ENCODE measurements at places on chromosomes 13 and 19. TPM values are rescaled to one million over a fixed set of nuclear protein-coding genes. Genes with fewer than 3 reads are reported as not detected.

DNA sequence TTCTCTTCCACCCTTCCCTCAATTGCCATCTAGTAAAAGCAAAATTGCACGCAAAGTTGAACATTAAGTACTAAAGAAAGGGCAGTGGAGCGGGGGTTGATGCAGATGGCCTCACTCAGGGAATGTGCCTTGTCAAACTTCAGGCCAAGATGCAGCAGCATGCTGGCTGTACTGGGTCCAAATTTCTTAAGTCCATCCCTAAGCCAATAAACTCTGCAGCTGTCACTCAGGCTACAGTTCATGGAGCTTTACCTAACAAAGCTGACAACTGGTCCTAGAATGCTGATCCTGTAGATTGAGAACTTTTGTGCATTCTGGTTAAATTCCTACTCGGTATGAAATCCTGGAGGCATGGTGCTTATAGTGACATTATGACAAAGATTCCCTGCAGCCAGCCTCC, 88.4 kb downstream of the FOXO1 start:
- DNase-seq, result no peak

DNA sequence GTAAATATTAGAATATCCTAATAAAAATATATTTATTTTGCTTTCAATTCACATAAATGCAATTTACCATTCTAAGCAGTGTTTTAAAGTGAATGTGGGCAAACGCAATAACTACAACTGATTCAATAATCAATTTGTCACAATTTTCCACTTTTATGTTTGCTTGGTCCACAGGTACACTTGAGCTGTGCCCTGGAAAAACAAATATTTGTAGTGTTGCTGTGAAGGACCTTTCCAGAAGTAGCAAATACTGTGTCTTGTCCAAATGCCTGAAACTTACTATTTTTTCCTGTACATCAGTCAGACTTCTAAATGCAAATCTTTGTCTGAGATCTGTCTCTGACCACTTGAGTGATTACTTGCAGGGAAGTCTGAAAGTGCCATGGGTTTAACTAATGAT, 845.8 kb upstream of the SLITRK5 start:
- no peak for DNase-seq

- no peak for DNase-seq
These were observed 355.0 kb upstream of the PCDH20 start for GRCh38 chr13:61770681-61771080.

DNA sequence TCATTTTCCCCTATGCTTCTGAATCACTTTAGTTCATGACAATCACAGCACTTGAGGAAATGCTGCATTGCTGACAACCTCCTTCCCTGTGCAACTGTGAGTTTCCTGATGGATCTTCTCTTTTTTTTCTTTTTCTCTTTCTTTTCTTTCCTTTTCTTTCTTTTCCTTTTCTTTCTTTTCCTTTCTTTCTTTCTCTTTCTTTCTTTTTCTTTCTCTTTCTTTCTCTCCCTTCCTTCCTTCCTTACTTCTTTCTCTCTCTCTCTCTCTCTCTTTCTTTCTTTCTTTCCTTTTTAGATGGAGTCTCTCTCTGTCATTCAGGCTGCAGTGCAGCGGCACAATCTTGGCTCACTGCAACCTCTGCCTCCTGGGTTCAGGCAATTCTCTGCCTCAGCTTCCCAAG, 247.9 kb upstream of the HTR2A start:
- no peak for DNase-seq

DNA sequence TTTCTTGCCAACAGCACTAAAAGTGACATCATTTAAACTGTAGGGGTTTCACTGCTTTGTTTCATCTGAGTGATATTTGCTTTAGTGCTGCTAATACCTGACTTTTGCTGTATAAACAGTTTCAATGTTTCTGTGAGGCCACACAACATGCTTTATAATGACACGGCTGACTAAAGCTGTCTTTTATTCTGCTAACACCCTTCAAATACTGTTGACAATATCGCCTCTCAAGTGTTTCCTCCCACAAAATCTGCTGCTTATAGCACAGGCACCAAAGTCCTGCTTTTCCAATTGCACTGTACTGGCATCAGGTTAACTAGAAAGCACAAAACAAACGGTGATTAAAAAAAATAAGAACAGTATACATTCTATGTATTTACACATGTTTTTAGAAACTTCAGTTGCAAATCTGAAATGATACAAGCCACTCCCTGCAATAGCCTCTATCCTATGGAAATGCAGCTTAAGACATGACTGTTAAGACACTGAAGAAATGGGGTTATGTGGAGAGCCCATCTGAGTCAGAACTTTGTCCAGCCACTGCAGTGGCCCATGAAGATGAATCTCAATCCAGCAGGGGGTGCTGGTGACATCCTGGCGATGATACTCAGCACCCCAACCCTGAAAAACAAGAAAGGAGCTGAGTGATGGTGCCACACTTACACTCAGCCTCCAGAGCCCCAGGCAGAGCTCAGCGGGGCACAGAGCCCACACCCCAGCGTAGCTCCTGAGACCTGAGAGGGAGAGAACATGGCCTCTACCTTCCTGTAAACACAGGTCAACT, 29.4 kb downstream of the RFXAP start:
- no peak for DNase-seq

The UBE2L5 gene
- polyA plus RNA-seq, result not detected

The CEACAM4 gene
- polyA plus RNA-seq, result not detected
